Astrocyte (in vitro differentiated cells and primary cell): ENCODE measurements at places on chromosomes 5 and 9.

DNA sequence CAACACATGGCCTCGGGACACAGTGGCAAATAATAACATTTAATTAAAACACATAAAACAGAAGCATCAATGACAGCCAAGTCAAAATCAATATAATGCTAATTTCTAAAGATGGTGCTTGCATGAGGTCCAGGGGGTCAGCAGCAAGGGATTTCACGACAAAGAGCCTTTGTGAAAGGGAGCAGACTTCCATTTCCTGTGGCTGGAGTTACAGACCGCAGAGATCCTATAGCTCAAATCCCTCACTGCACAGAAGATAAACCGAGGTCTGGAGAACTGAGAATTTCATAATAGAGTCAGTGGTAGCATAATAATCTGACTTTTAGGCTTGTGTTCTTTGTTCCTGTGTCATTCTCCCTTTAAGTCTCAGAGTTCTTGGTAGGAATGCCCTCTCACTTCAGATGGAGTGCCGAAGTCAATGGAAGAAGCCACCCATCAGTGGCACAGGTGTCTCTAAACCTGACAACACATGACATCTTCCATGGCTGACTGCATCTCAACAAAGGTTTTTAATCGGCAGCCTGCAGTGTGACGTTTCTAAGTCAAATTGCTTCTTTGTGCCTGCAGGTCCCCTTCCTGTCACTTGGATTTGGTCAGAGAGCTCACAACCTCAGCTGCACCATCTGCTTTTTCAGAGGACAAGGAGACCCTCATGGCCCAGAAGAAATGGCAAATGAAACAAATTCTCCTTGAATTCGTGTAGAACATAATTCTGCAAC lies 67.4 kb downstream of the CARTPT start:
- no peak for DNase-seq

DNA sequence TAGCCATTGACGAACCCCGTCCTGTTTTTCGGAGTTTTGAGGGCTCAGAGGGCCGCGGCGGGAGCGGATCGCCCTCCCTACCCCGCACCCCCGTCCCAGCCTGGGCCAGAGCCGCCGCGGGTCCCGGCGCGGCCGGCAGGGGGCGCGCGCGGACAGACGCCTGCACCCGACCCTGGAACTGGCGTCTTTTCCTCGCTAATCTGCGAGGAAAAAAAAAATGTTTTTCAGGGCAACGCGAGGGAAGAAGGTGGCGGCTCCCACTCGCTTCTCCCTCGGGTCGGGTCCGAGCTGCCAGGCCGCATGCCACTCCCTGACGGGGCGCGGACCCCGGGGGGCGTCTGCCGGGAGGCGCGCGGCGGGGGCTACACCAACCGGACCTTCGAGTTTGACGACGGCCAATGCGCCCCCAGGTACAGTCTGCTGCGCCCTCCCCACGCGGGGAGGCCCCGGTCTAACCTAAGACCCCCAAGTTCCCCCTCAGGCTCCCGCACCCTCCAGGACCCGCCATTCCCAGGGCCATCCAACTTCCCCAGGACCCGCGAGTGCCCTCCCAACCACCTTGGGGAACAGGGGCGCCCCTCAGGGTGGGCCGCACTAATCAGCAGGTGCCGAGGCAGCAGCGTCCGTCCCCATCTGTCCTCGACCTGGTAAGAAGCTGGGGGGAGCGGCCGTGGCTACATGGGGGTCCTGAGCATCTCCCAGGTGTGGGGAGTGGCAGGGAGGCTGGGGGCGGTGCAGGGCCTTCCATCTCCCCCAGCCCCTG lies at the start of gene KCNT1:
Gene KCNT1 (plus strand): TSS at position 227 of the 763 bp plus-strand sequence. CDS start 74 bp downstream, at position 301.
- DNase-seq: no peak

GRCh38 chr9:135212961-135213360 lies 125.5 kb downstream of the OLFM1 start:
- DNase-seq: no peak

DNA sequence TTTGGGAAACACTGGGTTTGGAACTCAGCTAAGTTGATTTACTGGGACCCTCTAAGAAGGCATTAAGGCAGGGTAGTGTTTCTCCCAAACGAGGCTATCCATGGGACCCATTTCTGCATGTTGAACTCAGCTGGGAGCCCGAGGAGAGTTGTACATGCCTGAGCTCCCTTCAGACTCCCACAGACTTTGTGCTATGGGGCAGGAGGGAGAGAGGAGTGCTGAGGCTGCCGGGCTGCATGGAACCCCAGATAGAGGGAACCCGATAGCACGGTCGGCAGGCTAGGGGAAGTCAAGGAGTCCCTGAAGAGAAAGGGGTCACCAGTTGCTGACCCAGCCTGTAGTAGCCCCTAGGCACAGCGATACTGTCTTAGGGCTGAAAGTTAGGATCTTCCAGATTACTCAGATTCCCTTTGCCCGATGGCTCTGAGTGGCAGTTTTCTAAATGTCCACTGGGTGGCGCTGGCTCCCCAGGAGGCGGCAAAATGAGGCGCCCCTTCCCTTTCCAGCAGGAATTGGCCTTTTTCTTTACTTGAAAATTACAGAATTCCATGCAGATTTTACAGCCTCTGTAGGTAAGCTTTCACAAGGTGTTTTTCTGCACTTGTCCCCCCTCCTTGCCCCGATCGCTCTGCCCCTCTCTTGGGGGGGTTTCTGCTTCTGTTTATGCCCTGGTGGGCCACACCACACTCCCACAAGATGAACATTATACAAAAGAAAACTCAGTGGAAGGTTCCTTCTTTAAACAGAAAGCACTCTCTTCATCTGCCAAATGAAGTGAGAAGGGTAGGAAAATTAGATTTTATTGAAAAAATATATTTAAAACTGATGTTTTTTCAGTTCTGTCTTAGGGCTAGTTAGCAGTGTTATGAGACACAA lies 17.8 kb downstream of the NANS start:
- no peak for DNase-seq

- DNase-seq: no peak
Measured at GRCh38 chr5:31944684-31945445, 229.3 kb downstream of the GOLPH3 start.

- DNase-seq: no peak
Measured at GRCh38 chr9:19931098-19931890, 142.5 kb upstream of the SLC24A2 start.

DNA sequence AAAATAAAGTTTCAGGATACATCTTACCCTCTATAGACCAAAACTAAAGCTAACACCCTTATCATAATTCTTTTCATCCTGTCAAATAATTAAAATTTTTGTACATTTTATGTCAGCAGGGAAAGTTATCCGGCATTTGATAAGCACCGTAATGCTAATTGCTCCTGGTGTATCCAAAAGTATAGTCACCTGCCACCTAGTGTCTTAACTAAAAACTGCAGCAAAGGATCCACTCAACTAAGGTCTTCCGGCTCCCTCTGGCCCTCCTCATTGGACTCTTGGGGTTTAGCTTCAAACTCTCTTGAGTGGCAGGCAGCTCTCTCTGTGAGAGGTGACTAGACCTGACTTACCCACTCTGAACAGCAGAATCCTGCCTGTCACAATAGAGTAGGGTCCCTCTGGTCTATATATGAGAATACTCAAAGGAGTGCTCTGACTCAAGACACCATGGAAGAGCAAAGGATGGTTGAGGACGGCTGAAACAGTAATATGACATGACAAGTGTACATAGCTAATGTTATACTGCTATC lies 60.4 kb upstream of the CAST start:
- peak; percentile 40 for DNase-seq

GRCh38 chr5:134413046-134413445 lies 1.4 kb upstream of the CDKN2AIPNL start:
- DNase-seq: no peak

GRCh38 chr9:33320568-33321261 lies 30.4 kb downstream of the NFX1 start:
- DNase-seq: peak; percentile 95

- DNase-seq: peak; percentile 88
Measured at GRCh38 chr9:34139477-34140146, 13.1 kb upstream of the DCAF12 start.

DNA sequence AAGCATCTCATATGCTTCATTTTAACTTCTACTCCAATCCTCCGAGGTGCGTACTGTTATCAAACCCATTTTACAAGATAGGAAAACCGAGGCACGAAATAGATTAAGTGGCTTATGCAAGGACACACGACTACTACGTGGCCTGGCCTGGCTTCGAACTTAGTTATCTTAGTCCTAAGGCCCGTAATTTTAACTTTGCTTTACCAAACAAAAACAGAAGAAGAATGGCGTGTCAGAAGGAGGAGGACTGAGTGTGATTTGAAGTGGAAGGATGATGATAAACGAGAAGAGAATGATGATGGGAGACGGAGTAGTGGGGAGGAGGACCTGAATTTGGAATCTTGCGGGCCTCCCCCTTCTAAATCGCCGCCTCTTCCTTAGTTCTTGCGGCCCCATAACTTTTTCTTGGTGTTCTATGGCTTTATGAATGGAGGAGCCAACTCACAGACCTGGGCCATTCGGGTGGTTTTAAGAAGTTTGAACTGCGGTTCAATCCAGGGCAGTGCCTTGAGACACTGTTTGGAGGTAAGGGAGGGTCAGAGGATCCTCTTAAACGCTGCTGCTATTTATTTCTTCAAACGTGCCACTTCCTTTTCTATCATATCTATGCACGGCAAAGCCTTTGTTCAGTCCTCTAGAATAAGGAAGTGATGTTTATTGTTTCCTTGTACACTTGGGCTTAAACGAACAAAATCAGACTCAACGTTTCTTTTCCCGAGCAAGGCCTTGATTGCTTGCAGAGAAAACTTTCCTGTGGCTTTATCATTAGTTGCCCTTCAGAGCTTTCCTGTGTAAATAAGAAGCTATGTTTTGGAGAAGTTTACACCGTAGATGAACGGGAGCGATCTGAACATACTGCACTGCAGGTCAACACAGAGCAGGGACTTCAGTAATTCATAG lies 795 bp downstream of the CNOT8 start:
- no peak for DNase-seq

GRCh38 chr5:172875505-172876279 lies 41.6 kb downstream of the ERGIC1 start:
- peak; percentile 45 for DNase-seq

DNA sequence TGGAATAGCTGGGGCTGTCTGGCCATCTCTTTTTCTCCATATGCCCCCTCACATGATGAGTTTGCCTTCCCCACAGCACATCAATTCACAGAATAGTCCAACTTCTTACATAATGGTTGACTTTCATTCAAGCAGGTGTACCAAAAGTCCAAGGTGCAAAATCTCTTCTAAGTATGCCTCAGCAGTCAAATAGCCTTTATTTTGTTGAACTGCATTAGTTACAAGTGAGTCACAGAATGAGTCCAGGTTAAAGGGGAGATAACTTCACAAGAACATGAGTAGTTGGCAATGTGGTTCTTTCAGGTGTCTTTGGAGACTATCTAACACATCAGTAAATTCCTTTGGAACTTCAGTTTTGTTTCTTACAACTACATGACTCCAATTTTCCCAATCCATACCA lies 672.5 kb downstream of the PRELID2 start:
- DNase-seq: no peak

- peak; percentile 92 for DNase-seq
Measured at GRCh38 chr5:167294882-167295680, 996.4 kb upstream of the WWC1 start.

- no peak for DNase-seq
Measured at GRCh38 chr5:555058-555623, 30.9 kb upstream of the SLC9A3 start.

DNA sequence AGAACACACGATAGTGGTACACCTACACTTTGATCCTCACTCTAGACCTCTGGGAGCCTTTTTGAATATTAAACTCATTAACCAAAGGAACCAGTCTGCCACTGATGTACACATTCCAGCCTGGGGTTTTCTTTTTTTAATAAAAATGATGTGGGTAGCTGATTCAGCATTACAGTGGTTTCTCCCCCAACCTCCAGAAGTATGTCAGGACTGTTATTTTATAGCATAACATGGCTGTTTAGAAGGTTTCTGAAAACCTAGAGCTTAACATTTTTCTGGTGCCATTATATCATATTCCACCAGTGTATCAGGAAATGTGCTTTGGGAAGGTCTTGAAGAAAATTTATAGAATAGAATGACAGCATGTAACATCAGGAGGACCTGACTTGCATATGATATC lies 540.9 kb upstream of the WWC1 start:
- DNase-seq: peak; percentile 44

GRCh38 chr5:52895075-52895474 lies 94.1 kb upstream of the ITGA2 start:
- DNase-seq: no peak

GRCh38 chr9:136665704-136666371 lies 3.1 kb downstream of the EGFL7 start:
- no peak for DNase-seq

DNA sequence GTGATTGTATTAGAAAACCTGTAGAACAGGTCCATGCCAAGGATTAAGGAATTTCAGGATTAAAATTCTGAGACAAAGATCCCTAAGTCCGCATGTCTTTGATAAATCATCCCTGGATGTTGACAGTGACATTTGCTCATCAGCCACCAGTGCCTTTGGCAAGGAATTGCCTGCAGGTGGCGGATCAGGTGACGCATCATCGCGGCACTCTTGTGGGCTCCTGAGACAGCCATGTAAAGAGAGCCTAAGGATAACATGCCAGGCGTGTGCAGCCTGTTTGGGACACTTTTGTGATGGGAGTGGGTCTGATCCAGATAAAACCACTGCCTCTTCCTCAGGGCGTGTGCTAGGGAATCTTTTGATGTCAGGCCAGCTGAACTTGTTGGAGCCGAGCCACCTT lies 40.6 kb downstream of the ADCY2 start:
- DNase-seq: no peak

DNA sequence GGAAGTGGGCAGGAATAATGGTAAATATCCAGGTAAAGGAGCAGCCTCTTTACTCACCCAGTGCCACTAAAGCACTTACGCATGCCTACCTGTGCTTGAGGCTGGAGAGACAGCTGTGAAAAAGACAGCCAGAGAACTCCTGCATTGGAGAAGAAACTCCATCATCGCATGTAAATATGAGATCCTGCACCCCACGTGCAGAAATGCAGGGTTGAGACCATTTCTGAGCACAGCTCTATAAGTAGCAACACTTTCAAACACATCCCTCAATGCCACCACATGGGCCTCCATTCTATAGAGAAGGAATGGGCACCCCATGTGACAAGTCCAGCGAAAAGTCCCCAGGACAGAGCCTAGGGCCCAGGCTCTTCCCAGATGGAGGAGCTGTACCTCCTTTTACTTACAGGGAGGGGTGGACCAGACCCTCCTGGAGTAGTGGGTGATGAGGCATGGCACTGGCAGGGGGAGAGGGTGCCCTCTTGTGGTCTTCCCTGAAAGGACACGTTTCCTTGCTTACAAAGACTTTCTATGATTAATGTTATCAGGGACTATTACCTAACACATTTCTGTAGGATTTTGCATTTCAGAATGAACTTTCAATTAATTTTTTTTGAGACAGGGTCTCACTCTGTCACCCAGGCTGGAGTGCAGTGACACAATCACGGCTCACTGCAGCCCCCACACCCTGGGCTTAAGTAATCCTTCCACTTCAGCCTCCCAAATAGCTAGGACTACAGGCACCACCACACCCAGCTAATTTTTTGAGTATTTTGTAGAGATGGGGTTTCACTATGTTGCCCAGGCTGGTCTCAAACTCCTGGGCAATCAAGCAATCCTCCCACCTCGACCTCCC lies 55.3 kb upstream of the IL17B start:
- peak; percentile 59 for DNase-seq

GRCh38 chr9:80498001-80498555 lies 926.3 kb downstream of the TLE4 start:
- no peak for DNase-seq

- DNase-seq: no peak
Measured at GRCh38 chr9:83153030-83153429, 90.1 kb upstream of the RASEF start.

GRCh38 chr5:111933086-111933485 lies 176.1 kb upstream of the NREP start:
- DNase-seq: no peak

GRCh38 chr5:122576256-122577016 lies 198.4 kb upstream of the SNX2 start:
- DNase-seq: peak; percentile 46

- no peak for DNase-seq
Measured at GRCh38 chr5:168062239-168062638, 229.2 kb upstream of the WWC1 start.
